ENCODE measurements at places on chromosomes 13 and 19.
A peak's percentile ranks its signal among the peaks of the same experiment; 100 is the strongest.

DNA sequence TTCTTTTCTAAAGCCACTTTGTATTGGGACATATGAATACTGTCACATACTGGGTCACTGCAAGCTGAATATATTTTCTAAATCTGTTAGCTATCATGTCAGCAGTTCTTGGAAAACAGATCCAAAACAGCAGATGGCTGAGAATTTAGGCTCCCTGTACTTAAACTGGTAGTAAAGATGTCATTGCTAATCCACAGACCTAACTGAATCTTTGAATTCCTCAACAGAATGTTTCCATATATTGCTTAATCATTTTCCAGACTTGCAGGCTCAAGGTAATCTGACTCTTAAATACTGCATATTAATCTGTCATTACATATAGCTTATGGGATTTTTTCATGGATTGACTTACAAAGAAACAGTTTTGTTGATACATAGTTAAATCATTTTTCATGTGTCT is 639.0 kb upstream of the KLHL1 start:
- DNase-seq: no peak

DNA sequence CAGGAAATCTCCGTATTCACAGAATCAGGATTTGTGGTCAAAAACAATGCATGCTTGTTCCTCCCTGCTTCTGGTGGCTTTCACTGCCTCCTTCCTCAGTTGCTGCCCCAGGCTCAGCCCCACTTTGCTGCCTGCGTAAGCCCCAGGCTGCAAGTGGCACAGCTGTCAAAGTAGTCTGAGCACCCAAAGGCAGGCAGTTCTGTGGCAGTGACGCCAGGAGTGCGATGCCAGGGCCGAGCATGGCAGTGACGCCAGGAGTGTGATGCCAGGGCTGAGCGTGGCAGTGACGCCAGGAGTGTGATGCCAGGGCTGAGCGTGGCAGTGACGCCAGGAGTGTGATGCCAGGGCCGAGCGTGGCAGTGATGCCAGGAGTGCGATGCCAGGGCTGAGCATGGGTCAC is 77.3 kb upstream of the GPR183 start:
- DNase-seq: no peak

- DNase-seq: no peak
These were observed 9.7 kb upstream of the SLITRK5 start for GRCh38 chr13:87661471-87661870.

DNA sequence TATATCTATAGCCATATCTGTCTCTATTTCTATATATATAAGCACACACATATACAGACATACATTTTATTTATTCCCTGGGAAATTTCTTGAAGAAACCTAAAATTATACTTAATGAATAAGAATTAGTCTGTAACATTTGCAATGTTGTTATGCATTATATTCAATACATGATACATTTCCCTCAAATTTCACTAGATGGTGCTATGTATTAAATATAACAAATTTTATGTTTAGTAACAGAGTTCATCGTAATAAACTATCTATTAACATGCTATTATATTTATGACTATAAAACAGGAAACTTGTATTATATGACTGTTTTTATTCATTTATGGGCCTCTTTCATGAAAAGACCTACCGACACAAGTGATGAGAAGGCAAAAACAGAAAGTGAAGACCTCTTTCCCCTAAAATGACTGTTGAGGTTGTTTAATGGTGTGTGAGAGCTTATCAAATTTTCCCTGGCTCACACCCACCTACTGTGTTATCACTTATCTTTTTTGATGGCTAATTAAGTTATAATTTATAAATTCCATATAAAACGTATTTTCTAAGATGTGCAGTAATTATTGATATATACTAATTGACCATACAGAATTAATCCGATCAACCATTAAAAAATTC is 881.9 kb downstream of the SLITRK6 start:
- no peak for DNase-seq

GRCh38 chr19:50435221-50435620 is 2.5 kb downstream of the MYBPC2 start:
- DNase-seq: no peak

GRCh38 chr19:44974857-44975256 is 19.7 kb downstream of the CLPTM1 start:
- no peak for DNase-seq

GRCh38 chr13:21638319-21639282 is 32.3 kb upstream of the FGF9 start:
- DNase-seq: no peak

- DNase-seq: no peak
These were observed 38.8 kb downstream of the RCBTB1 start for GRCh38 chr13:49546561-49546960.

DNA sequence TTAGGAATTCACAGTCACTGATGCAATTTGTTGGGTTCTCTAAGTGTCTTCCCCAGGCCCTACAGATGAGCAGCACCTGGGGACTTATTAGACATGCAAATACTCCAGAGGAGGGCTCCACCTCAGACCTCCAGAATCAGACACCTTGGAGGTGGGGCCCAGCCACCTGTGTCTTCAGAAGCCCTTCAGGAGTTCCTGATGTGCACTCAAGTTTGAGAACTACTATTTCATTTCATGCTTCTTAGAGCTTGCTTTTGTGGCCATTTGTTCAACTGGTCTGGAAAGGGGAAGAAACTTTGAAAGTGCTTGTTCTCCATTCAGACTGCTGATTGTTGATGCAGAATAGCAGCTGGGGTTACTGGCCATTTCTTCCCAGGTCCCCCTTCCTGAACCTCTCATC is 472.0 kb downstream of the COG6 start:
- no peak for DNase-seq

DNA sequence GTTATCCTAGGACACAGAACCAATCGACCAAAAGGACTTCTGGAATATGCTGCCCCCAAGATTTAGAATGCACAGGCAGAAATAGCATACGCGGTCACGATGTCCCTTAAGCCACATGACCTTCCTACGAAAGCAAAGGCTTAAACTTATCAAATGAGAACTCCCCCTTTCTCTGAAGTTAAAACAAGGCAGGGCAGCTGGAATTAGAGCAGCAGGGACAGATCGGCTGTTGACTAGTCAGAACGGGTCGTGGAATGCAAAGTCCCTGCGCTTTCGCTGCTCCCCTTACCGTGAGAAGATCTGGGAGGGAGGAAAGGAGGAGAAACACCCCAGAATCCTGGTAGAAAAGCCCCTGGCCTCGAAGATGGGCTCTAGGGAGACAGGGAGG is 799 bp upstream of the USPL1 start:
- peak; percentile 78 for DNase-seq
